HT1080 (cell line): ENCODE measurements at places on chromosomes 12 and 14. TPM values are rescaled to one million over a fixed set of nuclear protein-coding genes. Genes with fewer than 3 reads are reported as not detected.

SLC17A8 gene
- total RNA-seq = not detected in 2 replicates

PLEKHG7 gene
- total RNA-seq = not detected in 2 replicates

GALNT6 gene
- 58.9 and 60.2 TPM in 2 replicates for total RNA-seq

SCNN1A gene
- total RNA-seq = 0.11 and 1.8 TPM in 2 replicates

TMEM116 gene
- total RNA-seq = 4.7 and 6.2 TPM in 2 replicates

INHBC gene
- total RNA-seq = 0.13 and 0.37 TPM in 2 replicates

IL26 gene
- not detected in 2 replicates for total RNA-seq

REP15 gene
- 3.5 and 4.0 TPM in 2 replicates for total RNA-seq

SERPINA10 gene
- total RNA-seq = not detected in 2 replicates

KRT3 gene
- 0.13 TPM in 1 of 2 replicates, not detected in the other for total RNA-seq

PSEN1 gene
- total RNA-seq = 20.9 and 27.0 TPM in 2 replicates

ADAM20 gene
- 0.03 and 0.13 TPM in 2 replicates for total RNA-seq

ZDHHC22 gene
- 0.10 TPM in 1 of 2 replicates, not detected in the other for total RNA-seq

GRCh38 chr12:59698600-59698999 lies 102.8 kb downstream of the SLC16A7 start:
- no peak for DNase-seq

GRCh38 chr14:67934087-67934486 lies 114.5 kb downstream of the RAD51B start:
- peak; percentile 78 for DNase-seq

DNA sequence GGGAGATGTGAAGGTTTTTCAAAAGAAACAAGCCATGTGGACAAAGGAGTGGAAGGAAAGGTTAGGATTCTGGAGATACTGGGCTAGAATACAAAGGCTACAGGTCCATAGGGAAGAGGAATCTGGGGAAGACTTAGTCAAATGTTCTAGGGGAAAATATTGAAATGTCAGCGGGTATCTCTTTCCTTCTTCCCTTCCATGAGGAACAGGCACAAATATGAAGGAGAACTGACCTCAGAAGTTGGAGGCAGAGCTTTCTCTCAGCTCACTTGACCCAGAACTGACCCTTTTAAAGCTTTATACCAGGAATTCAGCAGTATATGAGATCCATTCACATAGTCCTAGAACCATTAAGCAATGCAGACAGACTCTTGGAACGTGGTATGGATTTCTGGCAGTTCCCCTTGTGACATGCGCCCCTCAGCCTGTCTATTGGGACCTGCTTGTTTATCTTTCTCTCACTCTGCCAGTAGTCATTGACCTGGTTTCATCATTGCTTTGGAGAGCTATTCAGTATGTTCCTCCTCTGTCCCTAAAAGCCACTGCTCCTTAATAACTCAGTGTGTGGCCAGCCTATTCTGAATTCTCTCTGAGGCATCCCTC lies 43.0 kb upstream of the GSG1 start:
- DNase-seq = no peak

- DNase-seq = no peak
Measured at GRCh38 chr12:65389436-65389835, 111.0 kb downstream of the MSRB3 start.

DNA sequence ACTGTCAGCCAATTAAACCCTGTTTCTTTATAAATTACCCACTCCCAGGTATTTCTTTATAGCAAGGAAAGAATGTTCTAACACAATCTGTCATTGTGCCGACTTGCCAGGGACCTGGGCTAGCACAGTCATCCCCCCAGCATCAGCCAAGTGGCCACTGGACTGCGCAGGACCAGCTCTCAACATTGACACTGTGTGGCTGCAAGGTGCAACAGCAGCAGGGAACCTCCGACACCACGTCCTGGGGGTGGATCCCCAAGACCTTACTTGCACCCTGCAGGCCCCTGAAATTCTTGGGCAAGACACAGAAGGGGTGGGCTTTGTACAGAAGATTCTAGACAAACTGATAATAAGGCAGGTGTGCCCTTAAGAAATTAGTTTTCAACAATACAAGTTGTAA lies 309.5 kb downstream of the GLT1D1 start:
- no peak for DNase-seq

DNA sequence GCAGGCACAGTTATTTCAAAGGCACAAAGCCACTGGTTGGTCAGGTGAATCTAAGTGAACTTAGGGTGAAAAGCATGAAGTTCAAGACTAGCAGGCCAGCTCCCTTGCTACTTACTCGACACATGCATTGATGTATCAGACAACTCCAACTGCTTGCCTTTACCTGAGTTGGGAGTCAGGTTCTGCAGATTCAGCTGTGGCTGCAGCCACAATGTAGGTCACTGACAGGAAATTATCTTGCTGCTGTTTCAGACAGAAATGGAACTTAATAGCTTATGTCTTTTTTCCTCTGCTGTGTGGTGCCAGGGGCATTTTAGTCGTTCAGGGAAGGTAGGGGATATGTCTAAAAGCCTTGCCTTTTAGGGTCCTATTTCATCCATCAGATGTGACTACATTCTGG lies 125.6 kb upstream of the RPH3A start:
- DNase-seq = no peak

DNA sequence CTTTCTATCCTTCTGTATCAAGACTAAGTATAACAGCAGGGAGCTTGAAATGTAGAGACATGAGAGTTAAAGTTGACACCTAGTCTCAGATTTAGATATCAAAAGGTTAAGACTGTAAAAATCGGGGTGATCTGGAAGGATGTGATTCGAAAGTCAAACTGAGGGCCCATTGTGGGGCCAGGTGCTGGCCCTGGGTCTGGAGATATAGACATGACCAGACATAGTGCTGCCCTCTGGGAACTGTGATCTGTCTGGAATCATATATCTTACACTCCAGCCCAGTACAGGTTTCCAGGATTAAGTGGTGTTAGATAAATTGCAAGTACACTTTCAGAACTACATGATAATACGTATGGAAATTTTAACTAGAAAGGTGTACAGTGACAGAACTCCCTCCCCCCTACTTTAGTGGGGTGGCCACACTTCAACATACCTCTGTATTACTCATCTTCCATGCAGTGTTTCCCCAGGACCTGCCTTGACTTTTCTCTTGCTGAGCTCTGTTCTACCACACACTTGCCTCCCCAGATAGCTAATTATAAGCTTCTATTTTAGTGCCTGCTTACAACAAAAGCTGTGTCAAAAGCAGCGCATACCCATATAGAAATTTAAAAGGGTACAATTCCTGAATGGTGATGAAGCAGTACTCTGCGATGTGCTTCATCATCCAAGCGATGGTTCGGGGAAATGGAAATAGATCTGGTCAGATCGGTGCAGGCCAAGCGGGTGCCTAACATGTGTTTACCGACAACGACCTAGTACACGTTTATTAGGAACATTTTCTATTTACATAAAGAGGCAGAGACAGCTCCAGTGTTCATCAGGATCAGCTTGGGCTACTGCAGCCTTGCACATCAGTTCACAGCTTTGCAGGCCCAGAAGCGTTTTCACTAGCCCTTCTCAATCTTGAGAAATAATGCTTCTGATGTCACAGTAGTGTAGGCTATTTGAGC lies 68.7 kb downstream of the ARF6 start:
- no peak for DNase-seq

DNA sequence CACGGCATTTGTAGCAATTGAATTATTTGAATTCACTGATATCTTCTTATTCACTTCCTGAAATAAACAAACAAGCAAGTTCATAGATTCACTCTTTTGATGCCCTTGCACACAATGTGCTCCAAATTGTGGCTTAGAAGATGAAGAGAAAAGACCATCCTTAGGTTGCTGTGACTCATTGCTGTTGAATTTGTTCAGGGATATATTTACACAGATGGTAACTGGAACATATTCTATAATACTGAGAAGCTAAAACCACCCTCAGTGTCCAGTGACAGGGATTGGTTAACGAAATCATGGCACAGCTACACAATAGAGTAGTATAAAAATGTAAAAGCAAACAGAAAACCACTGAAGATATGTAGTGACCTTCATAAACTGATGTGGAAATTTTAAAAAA lies 3.1 kb downstream of the PRB4 start:
- DNase-seq = peak; percentile 4

GRCh38 chr14:105023791-105024480 lies 3.1 kb upstream of the CDCA4 start:
- DNase-seq = peak; percentile 83

- DNase-seq = no peak
Measured at GRCh38 chr12:76108356-76108755, 23.9 kb upstream of the NAP1L1 start.

GRCh38 chr12:87784350-87784749 lies 244.9 kb downstream of the C12orf50 start:
- no peak for DNase-seq

DNA sequence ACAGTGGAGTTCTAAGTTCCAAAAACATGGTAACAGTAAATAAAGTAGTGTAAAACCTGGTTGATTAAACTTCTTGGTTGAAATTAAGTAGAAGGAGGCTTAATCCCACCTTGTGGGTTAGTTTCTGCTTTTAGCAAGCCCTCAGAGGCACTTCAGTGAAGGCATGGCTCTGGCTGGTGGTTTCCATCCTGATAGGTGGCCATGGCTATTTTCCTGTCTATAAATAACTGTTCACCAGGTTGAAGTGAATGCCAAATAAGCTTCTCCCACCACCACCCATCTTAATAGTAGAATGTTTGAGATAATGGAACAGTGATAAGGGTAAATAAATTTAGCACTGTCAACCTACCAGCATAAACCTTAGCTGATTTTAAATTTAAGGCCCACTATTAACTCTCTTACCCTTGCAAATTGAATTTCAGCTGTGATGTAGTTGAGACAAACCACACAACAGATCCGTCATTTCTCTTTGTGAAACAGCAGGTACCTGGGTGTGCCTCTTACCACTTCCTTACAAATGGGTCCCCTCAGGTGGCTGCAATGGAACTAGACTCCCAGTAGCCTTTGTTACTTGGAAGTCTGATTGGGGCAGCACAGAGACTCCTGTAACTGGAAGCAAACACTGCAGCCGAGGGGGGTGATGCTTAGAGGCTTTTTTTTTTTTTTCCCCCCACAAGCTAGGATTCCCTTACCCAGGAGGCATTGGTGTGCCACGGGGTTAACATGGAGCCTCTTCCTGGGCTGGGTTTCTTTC lies 41.4 kb downstream of the DAAM1 start:
- DNase-seq = no peak

DNA sequence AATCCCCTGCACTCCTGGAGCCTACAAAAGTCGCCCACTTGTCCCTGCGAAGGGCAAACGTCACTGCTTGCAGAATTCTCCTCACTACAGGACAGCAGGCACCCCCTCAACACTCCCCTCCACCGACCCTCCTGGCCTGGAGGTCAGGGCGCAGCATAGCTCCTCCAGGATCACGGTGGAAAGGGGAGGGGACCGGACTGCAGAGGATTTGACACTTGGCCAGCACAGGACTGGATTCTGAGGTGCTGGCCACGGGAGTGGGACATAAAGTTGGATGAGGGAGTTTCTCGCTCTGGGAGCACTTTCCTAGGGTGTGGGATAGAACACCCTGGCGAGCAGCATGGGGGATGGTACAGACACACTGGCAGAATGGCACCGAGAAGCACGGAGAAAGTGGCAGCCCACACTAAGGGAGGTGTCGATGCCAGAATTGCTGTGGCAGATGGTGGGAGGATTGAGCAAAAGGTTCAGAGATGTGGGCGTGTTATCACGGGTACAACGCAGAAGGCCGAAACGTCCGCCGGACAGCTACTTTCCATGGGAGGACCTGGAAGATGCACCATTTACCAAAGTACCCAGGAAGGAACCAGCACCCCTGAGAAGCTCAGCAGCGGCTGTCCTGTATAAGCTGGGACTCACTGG lies 51.4 kb upstream of the DIO3 start:
- no peak for DNase-seq

GRCh38 chr14:29232711-29233110 lies 466.1 kb downstream of the FOXG1 start:
- no peak for DNase-seq

GRCh38 chr12:105741786-105742566 lies 396.8 kb downstream of the NUAK1 start:
- peak; percentile 20 for DNase-seq

- DNase-seq = no peak
Measured at GRCh38 chr12:82555699-82556098, 131.0 kb upstream of the TMTC2 start.

- DNase-seq = no peak
Measured at GRCh38 chr12:823028-823698, 70.8 kb downstream of the WNK1 start.

DNA sequence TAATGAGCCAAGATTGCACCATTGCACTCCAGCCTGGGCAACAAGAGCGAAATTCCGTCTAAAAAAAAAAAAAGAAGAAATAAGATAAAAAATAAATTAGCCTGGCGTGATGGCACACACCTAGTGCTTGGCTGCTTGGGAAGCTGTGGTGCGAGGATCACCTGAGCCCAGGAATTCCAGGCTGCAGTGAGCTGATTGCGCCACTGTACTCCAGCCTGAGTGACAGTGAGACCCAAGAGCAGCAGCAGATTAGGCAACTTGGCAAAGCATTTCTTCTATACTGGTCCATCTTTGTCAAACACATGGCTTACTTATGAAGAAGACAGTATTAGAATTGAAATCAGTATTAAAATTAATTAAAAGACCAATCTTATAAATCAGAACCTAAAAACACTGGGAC lies 6.3 kb downstream of the GON7 start:
- DNase-seq = no peak

GRCh38 chr12:39389399-39390150 lies 53.3 kb downstream of the KIF21A start:
- DNase-seq = no peak

DNA sequence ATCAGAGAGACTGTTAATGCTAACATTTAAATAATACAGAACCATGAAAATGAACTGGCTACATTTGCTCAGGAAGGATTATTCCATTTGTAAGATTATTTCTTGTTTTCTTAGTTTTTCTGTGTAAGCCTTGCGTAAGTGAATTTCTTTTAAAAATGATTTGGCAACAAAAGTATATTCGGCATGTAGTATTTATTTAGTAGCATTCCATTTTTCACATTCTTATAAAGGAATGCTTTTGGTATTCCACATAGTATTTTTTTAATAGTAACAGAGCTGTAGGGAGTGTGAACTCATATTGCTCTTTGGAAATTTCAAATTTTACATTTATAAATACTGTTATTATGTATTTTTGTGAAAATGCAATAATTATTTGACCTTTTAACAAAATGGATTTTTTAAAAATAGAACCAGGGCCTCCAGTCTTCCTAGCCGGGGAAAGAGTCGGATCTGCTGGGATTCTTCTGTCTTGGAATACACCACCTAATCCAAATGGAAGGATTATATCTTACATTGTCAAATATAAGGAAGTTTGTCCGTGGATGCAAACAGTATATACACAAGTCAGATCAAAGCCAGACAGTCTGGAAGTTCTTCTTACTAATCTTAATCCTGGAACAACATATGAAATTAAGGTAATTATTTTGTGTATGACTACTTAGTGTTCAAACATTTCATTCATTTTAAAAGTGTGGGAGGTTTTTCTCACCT lies 1.2 kb downstream of the PTPRQ start:
- no peak for DNase-seq

- no peak for DNase-seq
Measured at GRCh38 chr14:32009221-32009975, 67.7 kb upstream of the ARHGAP5 start.

GRCh38 chr12:112219195-112219594 lies 93.8 kb downstream of the TRAFD1 start:
- no peak for DNase-seq
